ENCODE measurements at places on chromosomes 4 and X. TPM values are rescaled to one million over a fixed set of nuclear protein-coding genes. Genes with fewer than 3 reads are reported as not detected.

GRCh38 chr4:181416966-181417365 lies 826.2 kb upstream of the TENM3 start:
- DNase-seq: no peak

The EMCN gene
- polyA plus RNA-seq: 0.05 TPM

DNA sequence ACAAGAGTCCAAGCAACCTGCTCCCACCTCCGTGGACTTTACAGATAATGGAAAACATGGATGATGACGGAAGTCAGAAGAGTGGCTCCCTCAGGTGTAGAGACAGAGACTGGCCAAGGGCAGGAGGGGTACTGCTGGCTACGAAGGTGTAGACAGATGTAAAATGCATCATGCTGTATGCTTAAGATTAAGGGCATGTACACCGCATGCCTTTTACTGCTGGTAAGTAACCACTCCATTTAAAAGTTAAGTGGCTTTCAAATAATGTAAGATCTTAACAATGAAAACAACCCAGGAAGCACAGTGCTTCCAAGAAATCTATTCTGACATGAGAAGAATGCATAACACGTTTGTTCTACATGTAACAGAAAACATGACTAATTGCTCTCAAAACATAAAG lies 76.9 kb upstream of the FAM9B start:
- no peak for DNase-seq

The MEPE gene
- not detected for polyA plus RNA-seq

The CFAP47 gene
- polyA plus RNA-seq: not detected

GRCh38 chr4:46316215-46316614 lies 73.7 kb downstream of the GABRA2 start:
- no peak for DNase-seq

DNA sequence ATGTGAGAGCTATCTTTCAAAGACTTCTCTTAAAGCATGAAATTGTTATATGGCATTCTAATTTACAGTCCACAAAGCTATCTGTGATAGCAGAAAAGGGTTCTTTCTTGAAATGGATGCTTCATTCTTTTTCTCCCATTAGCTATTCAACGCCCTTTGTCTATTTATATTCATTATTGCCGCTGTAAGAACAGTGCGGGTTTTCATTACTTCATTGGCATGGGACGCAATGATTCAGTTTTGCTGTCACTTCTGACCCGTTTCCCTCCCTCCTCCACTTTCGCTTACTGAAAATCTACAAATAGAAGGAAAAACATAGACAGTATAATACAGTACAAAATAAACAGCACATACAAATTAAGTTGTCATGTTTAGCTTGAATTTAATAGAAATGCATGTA lies 394.6 kb downstream of the PCDH7 start:
- DNase-seq: no peak
